ENCODE measurements at places on chromosomes 16 and 17. TPM values are rescaled to one million over a fixed set of nuclear protein-coding genes. Genes with fewer than 3 reads are reported as not detected.
A peak's percentile ranks its signal among the peaks of the same experiment; 100 is the strongest.

MT1H gene
- 10.5 TPM for total RNA-seq

VPS4A gene
- total RNA-seq: 44.8 TPM

DNA sequence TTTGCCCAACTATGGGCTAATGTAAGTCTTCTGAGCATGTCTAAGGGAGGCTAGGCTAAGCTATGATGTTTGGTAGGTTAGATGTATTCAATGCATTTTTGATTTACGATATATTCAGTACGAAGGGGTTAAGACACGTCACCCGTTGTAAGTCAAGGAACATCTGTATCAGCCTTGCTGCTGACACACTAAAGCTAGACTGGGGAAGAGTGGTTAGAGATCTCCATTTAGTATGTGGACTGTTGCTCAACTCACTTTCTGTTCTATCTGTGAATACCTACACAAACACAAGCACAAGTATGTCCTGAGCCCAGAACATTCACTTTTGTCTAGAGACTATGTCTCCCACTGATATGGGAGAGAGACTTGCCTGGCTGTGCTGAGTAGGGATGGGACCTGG lies 71.5 kb downstream of the VMP1 start:
- no peak overlapping the region for H3K4me3 ChIP-seq
- H3K36me3 ChIP-seq: no peaks in the 10 kb centered on the region
- H3K4me1 ChIP-seq: no peaks in the 10 kb centered on the region
- DNase-seq: no peak
- H3K27me3 ChIP-seq: no peaks in the 10 kb centered on the region

DNA sequence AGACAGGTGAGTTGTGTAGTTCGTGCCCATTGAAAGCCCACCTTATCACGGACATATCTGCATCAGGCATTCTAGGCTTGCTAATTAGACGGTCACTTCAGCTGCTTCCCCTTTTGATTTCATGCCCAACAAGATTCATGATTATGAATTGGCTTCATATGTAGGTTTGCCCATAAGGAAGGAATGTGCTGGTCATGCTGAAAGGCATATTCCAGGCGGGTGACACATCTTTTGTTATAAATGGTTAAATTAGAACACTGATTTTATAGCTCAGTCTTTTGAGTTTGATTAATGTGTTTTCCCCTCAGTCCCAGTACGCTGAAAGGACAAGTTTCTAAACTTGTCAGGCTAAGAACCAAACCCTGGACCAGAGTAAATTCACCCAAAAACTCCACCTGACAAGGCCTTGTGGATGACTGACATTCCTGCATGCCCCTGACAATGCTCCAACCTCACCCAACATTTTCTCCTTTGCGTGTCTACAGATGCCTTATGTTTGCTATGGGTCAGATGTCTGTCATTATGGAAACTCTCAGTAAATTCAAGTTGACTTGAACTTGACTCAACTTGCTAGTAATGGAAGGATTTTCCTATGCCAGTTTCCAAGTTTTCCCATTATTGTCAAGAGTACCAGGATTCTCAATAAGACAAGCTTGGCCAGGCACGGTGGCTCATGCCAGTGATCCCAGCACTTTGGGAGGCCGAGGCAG lies 421.9 kb downstream of the PMP22 start:
- no peaks in the 10 kb centered on the region for H3K27me3 ChIP-seq
- H3K27ac ChIP-seq: no peak overlapping the region
- H3K4me3 ChIP-seq: no peak overlapping the region
- DNase-seq: no peak
- no peaks in the 10 kb centered on the region for H3K4me1 ChIP-seq

DNA sequence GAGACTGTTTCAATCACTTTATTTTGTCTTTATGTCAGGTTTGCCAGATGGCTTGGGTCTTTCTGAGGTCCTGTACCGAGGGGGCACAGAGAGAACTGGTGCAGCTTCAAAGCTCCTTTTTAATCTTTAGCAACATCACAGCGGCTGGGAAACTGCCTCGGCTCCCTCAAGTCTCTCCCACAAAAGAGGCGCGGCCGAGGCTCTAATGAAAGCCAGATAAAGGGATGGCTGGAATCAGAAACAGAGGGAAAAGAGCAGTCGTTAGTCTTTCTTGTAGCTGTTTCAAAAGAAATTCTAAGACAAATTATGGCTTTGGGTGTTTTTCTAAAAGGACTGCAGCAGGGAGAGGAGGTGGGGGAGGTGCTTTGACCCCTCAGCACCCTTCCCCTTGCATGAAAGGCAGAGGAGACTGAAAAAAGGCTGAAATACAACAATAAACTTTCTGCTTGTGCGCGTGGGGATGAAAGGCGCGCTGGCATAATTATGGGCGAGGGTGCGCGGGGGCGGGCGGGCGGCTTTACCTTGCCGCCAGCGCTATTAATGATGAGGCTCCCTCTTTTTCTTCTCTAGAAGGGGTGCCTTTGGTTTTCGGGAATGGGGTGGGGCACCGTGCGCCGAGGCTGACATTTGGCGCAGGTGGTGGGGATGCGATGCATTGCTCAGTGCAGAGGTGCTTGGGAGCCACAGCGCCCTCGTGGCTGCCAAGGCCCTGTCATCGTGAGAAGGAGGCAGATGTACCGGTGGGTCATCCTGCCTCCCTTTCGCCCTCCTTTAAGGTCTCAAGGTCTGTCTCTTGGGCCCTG lies 22.3 kb upstream of the BRD7 start:
- no peaks in the 10 kb centered on the region for H3K36me3 ChIP-seq
- H3K27ac ChIP-seq: no peak overlapping the region
- no peak for DNase-seq
- H3K4me3 ChIP-seq: no peak overlapping the region
- peaks cover 4% of the 10 kb centered on the region for H3K27me3 ChIP-seq

DNA sequence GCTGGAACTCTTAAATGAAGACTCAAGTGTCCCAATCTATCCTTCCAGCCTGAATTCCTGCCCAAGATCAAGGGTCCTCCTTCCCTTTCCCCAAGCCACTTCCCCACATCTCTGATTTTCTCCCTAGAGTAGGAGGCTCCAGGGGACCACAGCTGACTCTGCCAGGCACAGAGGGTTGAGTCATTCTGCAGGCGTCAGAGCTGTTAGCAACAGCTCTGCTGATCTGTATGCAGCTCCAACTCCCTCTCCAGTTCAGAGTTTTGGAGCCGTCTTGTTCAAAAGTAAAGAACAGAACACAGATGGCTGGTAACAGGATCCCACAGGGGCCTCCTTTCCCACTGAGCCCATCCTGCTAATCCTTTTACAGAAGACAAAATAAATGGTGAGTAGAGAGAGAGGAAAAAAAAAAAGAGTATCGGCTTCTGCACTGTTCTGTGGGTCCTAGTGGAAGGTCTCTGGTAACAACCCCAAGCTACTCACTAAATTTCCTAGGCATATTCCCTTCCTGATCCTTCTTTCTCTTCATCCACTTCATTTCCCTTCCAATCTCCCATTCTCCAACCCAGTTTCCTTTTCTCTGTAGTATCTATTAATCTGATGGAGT lies 13.4 kb upstream of the TAOK1 start:
- no peak overlapping the region for H3K27ac ChIP-seq
- no peak overlapping the region for H3K4me3 ChIP-seq
- H3K4me1 ChIP-seq: no peaks in the 10 kb centered on the region
- H3K36me3 ChIP-seq: no peaks in the 10 kb centered on the region

DNA sequence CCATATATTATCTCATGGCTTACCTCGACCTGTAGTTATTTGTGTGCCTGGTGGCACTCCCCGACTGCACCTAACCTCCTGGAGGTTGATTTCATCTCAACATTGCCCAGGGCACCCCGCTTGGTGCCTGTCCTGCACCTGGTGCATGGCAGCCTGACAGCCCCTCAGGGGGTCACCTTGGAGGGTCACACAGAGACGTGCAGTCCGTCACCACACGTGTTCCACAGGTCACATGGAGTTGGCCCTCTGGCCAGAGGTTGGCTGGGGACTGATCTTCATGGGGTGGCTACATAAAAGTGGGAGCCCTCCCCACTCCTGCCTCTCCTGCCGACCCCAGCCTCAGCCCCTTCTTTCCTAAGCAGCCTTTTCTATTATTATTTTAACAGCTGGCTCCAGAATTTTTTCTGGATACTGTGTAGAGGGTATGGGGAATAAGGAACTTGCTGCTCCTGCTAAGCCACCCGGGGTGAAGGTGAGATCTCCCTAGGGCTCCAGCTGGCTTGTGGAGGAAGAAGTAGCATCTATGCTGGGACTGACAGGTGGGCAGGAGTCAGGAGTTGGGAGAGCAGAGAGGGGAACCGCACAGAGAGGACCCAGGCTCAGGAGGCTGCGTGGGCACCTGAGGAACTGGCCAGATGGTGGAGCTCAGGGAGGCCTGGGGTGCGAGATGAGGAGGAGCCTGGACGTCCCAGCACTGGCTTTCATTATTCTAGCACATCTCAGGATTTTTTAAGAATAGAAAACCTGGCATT lies 12.5 kb upstream of the NKD1 start:
- no peak for DNase-seq
- no peaks in the 10 kb centered on the region for H3K27me3 ChIP-seq
- no peaks in the 10 kb centered on the region for H3K4me1 ChIP-seq
- H3K27ac ChIP-seq: no peak overlapping the region
- H3K4me3 ChIP-seq: no peak overlapping the region
- no peaks in the 10 kb centered on the region for H3K36me3 ChIP-seq

- peak; percentile 29 for DNase-seq
- H3K4me3 ChIP-seq: peak overlapping the region; percentile 100
- H3K27me3 ChIP-seq: no peaks in the 10 kb centered on the region
Measured at GRCh38 chr16:69566981-69567680, 1.4 kb downstream of the NFAT5 start.

DNA sequence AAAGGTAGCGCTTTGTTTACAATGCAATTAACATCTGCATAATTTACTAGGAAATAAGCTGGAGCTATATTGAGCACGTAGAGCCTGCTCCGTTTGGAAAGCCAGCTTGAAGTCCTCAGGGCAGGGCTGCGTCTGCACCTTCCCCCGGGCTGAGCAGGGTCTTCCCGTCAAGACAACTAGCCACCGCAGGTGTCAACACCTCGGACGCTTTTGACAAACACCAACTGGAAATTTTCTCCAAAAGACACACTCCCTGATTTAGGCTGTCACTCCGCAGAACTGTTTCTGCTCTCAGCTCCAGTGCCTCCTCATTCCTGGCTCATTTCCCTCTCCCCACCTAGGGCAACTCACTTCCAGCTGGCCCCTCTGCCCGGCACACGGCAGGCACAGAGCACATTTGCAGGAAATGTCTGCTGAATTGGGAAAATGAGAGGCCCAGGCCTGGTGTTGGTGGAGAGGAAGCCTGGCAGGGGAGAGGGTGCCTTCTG lies 170.3 kb downstream of the MAF start:
- H3K4me1 ChIP-seq: no peaks in the 10 kb centered on the region
- H3K27me3 ChIP-seq: no peaks in the 10 kb centered on the region
- no peak overlapping the region for H3K4me3 ChIP-seq
- H3K36me3 ChIP-seq: no peaks in the 10 kb centered on the region
- no peak overlapping the region for H3K27ac ChIP-seq

DNA sequence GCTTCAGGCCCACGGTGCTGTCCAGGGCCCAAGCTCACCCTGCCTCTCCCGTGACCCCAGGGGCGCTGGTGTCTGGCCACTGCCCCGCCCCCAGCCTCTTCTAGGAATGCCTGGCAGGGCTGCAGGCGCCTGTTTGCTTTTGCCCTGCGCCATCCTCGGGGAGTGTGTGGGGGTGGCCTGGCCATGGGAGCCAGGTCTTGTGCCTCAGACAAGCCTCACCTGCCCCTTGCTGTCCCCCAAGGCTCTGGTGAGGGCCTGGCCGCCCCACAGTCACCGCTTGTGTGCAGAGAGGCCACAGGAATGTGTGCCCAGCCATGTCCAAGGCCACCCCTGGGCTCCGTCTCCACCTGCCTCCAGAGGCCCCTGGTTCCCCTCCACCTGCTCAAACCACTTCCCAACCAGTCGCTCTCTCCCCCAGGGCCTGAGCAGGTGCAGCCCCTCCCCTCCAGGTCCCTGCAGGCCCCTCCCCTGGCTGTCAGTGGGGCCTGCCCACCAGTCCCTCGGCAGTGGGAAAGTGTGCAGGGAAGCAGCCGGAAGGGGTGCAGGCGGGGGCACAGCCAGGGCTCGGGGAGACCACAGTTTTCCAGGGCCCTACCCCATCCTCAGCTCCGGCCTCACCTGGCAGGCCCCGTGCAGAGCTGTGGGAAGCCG lies 841 bp upstream of the IGFALS start:
- H3K27me3 ChIP-seq: no peaks in the 10 kb centered on the region
- DNase-seq: no peak
- H3K27ac ChIP-seq: no peak overlapping the region
- no peak overlapping the region for H3K4me3 ChIP-seq

GRCh38 chr17:6072157-6072556 lies 2.0 kb downstream of the WSCD1 start:
- H3K36me3 ChIP-seq: no peaks in the 10 kb centered on the region
- no peak overlapping the region for H3K27ac ChIP-seq
- no peak overlapping the region for H3K4me3 ChIP-seq
- no peaks in the 10 kb centered on the region for H3K27me3 ChIP-seq

DNA sequence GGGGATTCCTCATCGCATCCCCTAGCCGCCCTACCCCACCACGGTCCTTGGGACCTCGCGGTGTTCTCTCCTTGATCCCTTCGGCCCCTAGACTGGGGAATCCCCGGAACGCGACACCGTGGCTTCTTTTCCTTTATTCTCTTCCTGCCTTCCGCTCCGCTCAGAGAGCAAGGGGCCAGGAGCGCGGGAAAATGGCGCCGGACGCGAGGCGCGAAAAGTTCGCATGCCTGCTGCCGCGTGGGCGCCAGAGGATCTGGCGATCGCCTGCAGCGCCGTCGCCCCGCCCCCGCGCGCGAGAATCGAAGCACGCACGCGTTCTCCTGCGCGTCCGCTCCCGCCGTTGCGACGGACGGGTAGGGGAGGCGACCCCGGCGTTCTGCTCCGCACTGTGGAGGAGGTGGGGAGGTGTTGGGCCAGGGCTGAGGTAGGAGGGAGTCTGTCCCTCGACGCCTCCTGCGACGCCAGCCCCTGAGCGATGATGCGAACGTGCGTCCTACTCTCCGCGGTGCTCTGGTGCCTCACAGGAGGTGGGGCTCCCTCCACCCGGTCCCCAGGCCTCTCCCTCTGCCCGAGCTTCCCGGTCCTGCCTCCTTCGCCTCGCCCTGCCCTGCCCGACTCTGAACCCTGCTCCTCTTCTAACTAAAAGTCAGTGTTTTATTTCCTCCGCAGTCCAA lies at the start of gene ZPBP2:
Gene ZPBP2, plus strand, starts transcription at position 323 of the 674 bp plus-strand sequence. Its CDS starts 153 bp downstream, at position 476.
- no peak within 1 kb of the TSS for H3K27ac ChIP-seq
- no peak for DNase-seq
- peaks cover 7% of the 10 kb centered on the region for H3K27me3 ChIP-seq
- no peaks in the 10 kb centered on the region for H3K36me3 ChIP-seq

- H3K4me1 ChIP-seq: peaks cover 3% of the 10 kb centered on the region
- no peak for DNase-seq
- no peaks in the 10 kb centered on the region for H3K36me3 ChIP-seq
- no peaks in the 10 kb centered on the region for H3K27me3 ChIP-seq
- peak within 1 kb of the TSS; percentile 35 for H3K4me3 ChIP-seq
Measured at GRCh38 chr17:50274142-50274896, at the start of gene TMEM92. TSS of gene TMEM92 (plus strand) at chr17:50274466. CDS start at chr17:50274502, 36 bp downstream.
